ENCODE measurements at places on chromosomes 4 and X.

- no peak for DNase-seq
Observed at GRCh38 chr4:86235549-86235948, 124.3 kb downstream of the MAPK10 start.

DNA sequence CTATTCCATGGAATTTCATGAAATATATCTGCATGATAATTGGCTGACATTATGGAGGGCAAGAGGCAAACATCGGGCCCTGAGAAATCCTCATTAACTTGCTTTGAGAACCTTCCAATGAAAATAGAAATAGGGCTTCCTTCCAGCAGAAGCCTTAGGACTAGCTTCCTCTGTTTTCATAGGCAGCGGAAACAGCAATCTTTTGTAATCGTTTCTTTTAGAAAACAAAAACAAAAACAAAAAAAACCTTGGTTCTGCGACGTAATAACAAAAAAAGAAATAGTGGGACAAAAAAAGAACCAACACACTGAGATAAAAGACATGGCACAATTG lies 62.9 kb downstream of the GEMIN8 start:
- no peak for DNase-seq

- DNase-seq, result no peak
Observed at GRCh38 chrX:38861489-38861888, 60.2 kb downstream of the MID1IP1 start.

GRCh38 chr4:122674371-122674770 lies 53.5 kb upstream of the IL21 start:
- no peak for DNase-seq

GRCh38 chr4:173415092-173415491 lies 16.2 kb upstream of the SCRG1 start:
- DNase-seq, result peak; percentile 73

DNA sequence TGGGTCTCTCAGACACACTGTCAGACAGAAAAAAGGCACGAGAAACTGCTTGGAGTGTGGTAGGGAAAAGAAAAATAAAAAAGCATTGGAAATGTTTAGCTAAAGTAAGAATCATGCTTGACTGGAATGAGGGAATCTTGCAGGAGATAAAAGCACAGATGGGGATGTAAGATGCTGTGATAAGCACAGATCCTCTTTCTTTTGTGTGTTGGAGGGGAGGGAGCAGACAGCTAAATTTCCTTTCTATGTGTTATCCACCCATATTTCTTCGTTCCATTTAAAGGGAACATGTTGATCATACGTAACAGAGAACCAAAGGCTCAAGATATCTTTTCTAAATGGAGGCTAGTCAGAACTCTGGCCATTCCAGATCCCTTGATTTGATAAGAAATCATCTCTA lies 614.0 kb upstream of the LCORL start:
- DNase-seq, result no peak

- no peak for DNase-seq
Observed at GRCh38 chr4:136925203-136925602, 607.1 kb downstream of the PCDH18 start.

DNA sequence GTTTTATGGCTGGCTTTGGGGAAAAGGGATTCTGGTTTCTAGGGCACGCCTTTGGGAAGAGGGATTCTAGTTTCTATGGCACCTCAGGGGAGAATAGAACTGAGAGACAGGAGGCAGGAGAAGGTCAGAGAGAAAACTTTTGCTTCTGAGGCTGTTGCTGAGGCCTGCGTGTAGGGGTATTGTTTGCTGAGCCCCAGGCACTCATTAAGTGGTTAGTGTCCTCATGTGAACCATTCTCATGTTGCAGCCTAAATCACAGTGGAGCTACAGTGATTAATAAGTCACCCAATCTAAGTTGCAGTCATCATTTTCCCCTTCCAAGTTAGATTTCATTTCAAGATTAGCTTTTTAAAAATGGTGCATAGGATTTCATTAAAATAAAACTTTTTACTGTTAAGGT lies 29.0 kb downstream of the VCX3A start:
- no peak for DNase-seq

GRCh38 chr4:6938237-6938636 lies 28.6 kb downstream of the TBC1D14 start:
- no peak for DNase-seq

DNA sequence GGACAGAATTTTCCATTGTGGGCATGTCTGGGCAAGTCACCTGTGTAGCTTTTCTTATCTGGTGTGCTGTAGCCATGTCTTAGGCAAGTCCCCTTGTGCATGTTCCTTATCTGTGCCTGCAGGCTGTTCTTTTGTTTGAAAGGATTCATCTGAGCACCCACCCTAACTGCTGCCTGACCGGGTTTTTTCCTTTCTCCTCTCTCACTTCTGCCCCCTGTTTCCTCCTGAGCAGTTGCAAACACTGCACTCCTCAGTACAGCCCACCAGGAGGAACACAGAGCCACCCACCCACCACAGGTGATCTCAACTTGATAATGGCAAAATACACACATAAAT lies 29.2 kb upstream of the IL9R start:
- peak; percentile 20 for DNase-seq

GRCh38 chr4:63580796-63581475 lies 828.3 kb downstream of the TECRL start:
- no peak for DNase-seq

GRCh38 chr4:11423465-11423864 lies 5.2 kb downstream of the HS3ST1 start:
- DNase-seq, result no peak

DNA sequence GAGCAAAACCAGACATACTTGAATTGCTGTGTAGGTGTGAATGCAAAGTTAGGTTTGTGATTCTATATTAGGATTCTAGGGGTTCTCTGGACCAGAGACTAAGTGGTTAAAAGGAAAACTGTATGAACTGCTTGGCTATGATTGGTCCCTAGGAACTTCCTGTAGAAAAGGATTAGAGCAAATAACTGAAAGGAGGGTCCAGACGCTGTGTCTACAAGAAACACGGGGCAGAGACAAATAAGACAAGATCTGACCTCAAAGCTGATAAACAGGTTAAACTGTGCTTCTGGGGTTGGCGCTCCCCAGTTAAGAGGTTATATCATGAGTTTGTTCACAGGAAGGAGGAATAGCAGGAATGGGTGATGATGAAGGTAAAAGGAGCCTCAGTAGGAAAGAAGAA lies 183.6 kb downstream of the MGST2 start:
- DNase-seq, result peak; percentile 44

DNA sequence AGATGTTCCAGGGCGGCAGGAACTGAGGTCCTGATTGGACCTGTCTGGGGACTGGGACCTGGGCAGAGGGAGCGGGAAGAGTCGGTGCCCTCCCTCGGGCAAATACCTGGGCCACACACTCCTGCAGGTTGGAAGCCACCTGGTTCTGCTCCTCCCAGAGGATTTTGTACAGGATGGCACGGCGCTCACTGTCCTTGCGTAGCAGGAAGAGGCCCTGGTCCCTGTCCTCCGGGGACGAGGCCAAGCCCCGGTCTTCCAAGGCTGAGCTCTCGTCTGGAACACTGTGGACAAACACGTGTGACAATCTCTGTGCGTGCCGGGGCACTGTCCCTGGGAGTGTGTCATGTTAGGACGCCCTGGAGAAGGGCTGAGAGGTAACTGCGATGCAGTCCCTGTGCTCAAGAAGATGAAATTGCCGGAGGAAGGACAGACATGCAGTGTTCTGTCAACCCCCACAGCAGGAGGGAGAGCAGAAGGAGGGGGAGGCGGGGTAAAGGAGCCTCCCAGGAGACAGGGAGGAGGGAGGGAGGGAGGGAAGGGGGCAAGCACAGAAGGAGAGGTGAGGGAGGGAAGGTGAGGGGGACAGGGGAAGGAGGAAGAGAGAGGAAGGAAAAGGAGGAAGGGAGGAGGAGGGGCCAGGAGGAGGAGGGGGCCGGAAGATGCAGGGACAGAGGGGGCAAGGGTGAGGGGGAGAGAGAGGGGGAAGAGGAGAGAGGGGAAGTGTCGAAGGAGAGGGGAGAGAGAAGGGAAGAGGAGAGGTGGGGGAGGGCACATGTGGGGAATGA lies 29.0 kb downstream of the PDHA1 start:
- DNase-seq, result no peak

- DNase-seq, result no peak
Observed at GRCh38 chrX:8341814-8342590, 122.6 kb upstream of the VCX3B start.

DNA sequence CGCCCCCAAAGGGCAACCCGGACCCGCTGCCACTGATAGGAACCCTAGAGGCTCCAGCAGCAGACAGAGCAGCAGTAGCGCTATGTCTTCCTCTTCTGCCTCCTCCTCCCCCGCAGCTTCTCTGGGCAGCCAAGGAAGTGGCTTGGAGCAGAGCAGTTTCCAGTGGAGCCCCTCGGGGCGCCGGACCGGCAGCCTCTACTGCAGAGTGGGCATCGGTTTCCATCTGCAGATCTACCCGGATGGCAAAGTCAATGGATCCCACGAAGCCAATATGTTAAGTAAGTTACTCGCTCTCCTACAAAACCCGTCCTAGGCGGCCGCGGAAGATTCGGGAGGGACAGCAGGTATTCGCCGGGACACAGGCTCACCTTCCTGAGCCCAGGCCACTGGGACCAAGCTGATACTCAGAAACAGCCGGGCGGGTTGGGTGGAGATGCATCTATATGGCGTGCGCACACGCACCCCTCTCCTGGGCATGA lies 477 bp downstream of the FGF5 start:
- DNase-seq, result peak; percentile 33

DNA sequence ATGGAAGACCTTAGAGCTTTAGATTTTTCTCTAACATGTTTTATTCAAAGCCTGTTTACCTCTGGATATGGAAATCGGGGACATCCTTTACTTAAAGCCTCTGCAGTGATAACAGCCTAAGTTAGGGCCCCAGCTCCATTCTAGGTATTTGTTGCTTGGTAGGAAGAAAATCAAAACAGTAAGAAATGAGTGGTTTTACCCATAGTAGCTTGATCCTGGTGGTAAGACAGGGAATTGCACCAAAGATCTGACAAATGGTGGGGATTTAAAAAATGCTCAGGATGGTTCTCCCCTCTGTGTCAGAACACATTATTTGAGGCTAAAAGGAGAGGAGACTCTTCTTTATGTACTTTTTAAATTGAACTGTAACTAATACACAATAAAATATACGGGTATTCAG lies 52.4 kb downstream of the AFF2 start:
- peak; percentile 18 for DNase-seq

DNA sequence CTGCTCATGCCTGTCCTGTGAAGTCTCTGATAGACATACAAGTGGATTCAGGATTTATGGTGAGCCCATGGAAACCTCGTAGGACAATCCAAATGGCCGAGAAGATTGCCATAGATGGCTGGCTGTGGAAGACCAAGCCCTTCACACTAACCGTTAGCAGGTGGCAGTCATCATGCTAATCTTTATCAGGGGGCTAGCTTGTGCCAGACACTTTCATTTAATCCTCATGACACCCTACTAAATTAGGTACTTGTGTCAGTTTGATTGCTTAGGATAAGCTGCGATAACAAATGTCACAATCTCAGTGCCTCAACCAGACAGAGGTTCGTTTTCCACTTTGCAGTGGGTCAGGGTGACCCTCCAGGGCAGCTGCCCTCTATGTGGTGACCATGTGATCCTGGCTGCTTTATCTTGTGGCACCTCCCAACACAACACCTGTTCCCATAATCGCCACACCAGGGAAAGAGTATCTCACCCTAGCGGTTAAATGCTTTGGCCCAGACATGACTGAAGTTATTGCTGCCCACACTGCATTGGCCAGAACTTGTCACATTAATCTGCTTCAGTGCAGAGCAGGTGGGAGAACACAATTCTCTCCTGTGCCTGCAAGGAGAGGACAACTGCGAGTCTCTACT lies 60.8 kb downstream of the REPS2 start:
- DNase-seq, result peak; percentile 78

- DNase-seq, result no peak
Observed at GRCh38 chrX:111270339-111270738, at the start of gene CAPN6. CAPN6 (minus strand) TSS chrX:111270483; CDS start chrX:111263936, 6,547 bp downstream.

GRCh38 chr4:56674984-56675383 lies 6.1 kb downstream of the HOPX start:
- no peak for DNase-seq

- DNase-seq, result no peak
Observed at GRCh38 chrX:125210146-125210545, 109.5 kb upstream of the TEX13C start.

DNA sequence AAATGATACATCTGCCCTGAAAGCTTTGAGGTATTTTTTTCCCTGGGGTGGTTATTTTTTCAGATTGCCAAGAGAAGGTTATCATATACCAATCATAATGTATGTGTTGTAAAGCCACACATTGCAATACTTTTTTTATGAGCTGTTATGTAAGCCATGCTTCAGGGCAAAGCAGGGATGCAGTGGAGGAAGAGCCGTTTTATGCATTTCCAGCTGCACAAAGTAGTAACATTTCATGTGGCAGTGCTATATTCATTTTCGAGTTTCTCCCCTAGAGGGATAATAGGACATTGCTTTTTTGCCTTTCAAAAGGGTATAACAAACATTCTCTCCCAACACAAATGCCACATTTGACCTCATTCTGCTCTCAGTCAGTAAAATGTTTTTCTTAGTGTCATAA lies 68.5 kb downstream of the GALNT7 start:
- no peak for DNase-seq

DNA sequence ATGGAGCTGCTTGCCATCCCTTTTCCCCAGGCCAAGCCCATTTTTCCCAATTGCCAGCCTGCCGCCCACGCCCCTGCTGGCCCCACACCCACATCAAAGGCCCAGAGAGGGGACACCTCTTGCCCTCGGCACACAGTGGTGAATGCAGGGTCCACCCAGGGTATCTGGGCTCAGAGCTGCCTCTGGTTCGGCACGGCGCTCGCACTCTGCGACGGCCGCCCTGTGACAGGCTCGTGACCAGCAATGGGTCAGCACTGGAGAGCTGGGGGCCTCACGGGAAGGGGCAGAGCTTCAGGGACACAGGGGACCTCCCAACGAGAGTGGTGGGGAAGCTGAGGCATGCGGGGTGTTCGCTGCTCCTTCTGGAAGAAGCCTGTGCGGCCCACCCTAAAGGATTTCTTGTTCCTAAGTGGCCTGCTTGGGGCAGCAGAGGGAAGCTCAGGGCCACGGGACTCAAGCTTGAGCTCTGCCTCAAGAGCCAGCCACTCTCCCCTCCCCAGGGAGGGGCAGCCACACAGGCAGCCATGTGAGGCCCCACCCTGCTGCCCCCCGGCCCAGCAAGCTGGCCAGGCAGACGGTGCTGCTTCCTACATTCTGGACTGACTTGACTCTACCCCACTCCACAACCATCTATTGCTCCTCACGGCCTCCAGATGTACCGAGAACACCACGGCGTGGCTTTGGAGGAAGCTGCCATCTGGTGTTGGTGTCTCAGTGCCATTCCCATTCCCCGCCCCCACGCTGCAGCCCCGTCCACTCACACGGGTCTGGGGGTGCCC lies 73.7 kb downstream of the ABLIM2 start:
- no peak for DNase-seq

DNA sequence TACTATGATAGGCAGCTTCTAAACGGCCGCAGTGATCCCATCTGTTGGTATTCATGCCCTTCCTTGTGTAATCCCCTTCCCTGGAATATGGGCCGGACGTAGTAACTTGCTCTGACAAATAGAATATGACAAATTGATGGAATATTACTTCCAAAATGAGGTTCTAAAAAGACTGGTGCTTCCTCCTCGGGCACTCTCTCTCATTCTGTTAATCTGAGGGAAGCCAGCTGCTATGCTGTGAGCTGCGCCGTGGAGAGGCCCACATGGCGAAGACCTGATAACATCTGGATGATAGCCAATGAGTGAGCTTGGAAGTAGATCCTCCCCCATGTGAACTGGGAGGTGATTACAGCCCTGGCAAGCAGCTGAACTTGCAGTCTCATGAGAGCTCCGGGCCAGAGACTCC lies 27.2 kb upstream of the SLC25A4 start:
- DNase-seq, result peak; percentile 90

GRCh38 chrX:46202733-46203514 lies 342.3 kb downstream of the ZNF674 start:
- peak; percentile 12 for DNase-seq

GRCh38 chr4:180153587-180153986 lies 2089.6 kb upstream of the TENM3 start:
- DNase-seq, result no peak

- peak; percentile 14 for DNase-seq
Observed at GRCh38 chrX:114959729-114960128, 57.7 kb downstream of the IL13RA2 start.

Measured in hematopoietic multipotent progenitor cell treated with erythropoietin and hydrocortisone succinate and interleukin-3 and kit ligand, for 6 days (in vitro differentiated cells).